Right lung (tissue), 10 donors: ENCODE measurements at places on chromosomes 16 and 17.

DNA sequence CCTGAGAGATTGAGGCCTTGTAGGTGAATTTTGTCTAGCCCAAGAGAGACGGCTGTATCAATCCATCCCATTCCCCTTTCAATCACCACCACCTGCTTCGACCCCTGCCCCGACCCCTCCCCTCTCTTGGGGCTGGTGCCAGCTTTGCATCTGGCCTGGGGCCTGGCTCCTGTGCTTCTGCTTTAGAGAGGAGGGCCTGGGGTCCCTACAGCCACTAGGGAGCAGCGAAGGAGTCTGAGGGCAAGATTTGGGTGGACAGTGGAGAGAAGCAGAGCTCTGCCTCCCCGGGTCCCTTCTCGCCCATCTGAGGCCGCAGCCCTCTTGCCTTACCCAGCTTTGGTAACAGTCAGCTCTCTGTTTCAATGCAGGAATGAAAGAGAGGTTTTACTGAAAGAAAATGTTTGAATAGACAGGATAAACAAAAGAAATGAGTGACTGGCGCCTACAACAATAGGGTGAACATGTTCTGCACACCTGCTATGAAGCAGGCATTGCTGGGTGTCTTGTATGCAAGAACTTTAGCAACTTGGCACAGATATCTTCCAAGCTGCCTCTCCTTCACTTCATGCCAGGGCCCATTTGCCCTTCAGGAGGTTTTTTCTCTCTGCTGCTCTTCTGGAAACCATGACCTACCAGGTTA is 57.4 kb downstream of the SLC47A1 start:
- no peak for DNase-seq

DNA sequence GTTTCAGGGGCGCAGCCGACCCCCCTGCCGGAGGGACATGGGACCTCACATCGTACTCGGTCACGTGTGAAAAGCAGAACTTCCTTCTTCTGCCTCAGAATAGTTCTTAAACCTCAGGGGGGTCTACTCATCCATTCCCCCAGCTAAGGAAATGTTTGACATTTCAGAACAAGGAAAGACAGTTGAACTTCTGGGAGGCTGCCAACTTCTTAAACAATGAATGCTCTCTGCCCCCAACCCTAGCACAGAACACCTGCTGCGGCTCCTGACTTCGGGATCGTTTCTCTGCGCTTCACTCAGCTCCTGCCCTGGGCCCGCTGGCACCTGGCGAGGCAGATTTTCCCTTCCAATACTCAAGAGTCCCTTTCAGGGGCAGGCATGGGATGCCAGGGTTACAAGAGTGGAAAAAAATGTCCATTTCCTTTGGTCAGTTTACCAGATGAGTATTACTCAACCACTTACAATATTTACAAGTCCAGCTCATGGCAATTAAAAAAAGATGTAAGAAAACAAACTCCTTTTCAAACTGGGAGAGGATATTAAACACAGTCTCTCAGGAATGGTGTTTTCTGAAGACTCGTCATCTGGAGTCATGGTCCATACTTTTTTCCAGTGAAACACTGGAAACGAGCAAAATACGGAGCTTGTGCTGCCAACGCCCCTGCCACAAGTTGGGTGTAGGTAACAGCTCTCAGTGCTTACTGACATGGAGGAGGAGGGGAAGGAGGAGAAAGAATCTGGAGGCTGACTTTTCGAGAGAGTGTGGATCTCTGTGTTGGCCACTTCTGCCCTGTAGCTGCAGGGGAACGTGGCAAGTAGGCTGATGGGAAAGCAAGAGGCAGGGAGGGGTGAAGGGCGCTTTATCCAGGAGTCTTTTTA is 235.7 kb downstream of the NTN1 start:
- no peak for DNase-seq

GRCh38 chr17:81962499-81963441 is 1.8 kb upstream of the NOTUM start:
- DNase-seq = no peak

- DNase-seq = no peak
These were observed 4.8 kb upstream of the BLMH start for GRCh38 chr17:30296499-30297080.

DNA sequence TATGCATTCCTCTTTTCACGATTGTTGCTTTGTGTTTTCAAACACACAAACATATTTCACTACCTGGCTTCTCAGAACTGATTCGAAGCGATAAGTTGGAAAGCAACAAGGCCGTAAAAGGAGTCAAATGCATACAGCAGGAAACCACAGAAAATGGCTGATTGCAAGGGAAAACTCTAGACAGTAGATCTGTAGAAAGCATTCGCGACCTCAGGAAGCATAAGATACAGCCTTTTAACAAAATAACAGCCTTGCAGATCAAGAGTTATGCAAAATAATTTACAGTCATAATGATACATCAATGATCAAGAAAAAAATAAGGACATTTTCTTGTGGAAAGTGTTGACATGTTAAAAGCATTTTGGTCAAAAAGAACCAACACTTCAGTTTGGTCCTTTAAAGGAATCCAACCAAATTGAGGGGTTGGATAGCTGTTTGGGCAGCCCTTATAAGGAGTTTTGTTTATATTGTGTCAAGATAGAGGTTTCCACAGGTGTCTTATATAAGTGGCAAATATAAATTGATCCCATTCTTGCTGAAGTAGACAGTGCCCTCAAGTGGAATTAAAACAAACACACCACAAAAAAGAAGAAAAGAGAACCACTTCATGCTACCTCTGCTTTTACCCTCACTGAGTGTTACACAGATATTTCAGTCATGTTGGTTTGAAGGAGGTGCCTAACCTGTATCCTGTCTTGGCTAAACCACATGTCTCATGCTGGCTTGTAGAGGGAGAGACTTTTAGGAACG is 5.5 kb downstream of the CYLD start:
- DNase-seq = peak; percentile 12
